Stimulated activated CD8-positive, alpha-beta memory T cell treated with anti-CD3 and anti-CD28 coated beads, Interleukin-4, amount 100 ng/mL, for 48 hours (primary cell): ENCODE measurements at places on chromosomes 5 and 9.

DNA sequence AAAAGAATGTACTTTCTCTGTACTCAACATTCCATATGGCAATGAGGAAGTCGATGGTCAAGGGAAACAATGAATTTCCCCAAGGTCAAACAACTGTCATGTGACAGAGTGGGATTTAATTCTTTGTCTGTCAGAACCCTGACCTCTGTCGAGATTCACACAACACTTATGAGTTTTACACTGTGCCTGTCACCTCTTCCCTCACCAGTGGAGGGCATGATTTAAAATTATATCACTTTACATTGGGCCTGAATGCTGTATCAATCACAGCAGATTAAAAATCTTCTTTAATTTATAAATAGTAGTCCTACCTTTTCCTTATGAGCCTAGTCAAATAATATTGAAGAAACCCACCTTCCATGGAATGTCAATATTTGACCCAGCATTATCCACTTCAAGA is 276.7 kb downstream of the CDH10 start:
- no peak for DNase-seq

DNA sequence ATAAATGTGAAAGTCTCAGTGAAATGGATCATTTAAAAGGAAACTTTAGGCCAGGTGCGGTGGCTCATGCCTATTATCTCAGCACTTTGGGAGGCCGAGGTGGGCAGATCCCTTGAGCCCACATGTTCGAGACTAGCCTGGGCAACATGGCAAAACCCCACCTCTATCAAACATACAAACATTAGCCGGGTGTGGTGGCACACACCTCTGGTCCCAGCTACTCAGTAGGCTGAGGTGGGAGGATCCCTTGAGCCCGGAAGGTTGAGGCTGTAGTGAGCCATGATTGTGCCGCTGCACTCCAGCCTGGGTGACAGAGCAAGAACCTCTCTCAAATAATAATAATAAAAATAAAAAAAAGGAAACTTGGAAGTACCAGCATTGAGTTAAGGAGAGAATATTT is 176.1 kb downstream of the HSPA4 start:
- no peak for DNase-seq

DNA sequence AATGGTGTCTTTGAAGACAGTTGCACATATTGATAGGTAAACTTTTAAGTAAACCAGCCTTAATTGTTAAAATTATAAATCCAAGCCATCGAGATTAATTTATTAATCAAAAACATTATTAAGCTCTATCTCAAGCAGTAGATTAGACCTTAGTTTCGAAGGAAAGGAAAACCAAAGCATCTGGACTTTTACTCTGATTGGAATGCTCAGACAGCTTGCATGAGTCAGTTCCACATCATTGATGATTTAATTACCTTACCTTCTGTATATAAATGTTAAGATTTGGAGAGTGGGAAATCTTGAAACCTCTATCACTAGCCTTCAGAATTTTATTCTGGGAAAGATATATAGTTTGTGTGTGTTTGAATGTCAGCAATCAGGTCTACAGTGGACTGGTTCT is 23.9 kb downstream of the DCP2 start:
- DNase-seq = no peak

- no peak for DNase-seq
Measured at GRCh38 chr5:142053426-142054151, 40.8 kb upstream of the GNPDA1 start.

GRCh38 chr5:74629326-74629725 is 11.2 kb downstream of the ENC1 start:
- no peak for DNase-seq

GRCh38 chr5:66329078-66329477 is 185.0 kb downstream of the SREK1 start:
- no peak for DNase-seq

DNA sequence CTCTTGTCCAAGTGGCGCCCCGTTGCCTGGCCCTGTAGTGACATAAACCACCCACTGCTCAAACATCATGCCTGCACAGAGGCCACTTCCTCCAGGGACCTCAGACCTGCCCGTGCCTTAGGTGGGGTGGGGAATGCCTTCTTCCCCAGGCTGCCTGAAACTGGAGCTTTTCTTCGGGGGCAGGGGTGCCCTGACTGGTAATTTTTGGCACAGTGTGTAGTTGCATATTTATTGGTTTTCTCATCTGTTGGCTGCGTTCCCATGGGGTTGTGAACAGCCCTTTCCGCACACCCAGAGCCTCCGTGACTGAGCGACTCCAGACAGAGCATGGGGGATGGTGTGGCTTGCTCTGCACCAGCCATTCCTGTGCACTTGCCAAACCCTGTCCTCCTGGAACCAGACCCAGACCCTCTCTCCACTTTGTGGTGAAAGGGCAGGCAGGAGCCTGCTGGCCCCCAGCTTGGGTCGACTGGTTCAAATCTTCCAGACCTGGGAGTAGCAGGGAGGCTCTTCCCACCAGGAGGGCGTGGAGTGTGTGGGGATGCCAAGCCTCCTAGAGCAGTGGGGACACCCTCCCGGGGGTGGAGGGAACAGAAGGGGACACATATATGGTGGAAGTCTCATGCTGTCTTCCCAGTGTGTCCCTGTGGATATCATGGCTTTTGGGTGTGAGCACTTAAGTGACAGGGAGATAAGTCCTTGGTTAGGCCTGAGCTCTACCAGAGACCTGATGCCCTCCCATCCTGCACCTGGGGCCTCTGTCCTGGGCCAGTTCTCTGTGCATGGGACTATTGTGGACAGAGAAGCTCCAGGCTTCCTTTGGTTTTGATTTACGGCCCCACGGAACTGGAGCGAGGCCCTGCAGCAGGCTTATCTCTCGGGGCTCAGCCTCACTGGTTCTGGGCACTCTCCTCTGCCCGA is 39.6 kb downstream of the WNK2 start:
- no peak for DNase-seq

DNA sequence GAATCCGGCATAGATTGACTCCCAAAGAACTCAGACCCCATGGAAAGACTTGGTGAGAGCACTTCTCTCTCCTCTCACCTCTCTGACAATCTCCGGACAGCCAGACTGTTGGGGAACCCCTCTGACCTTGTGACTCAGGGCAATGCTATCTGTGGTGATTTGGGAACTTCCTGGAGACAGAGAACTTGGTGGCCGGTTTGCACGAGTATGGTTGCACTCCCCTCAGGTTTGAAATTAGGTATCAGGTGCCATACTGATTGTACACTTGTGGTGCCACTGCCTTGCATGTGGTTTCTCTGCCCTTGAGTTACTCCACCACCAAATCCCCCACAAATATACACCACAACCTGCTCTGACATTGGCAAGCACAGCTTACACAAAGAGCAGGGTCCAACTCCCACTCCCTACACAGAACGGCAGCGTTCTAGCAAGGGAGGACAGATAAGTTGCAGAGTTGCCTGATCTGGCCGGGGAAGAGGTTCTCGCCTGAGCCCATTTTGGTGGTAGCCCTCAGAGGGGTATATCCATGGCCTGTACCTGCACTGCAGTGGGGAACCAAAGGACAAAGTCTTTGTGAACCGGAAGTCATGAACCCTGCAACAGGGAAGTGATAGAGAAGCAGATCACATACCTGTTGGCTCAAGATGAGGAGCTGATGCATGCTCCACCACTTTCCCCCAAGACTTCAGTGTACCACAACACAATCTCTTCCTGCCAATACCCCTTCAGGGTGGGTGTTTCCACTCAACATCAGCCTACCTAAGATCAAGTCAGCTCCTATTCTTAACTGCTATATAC is 255.1 kb downstream of the MCTP1 start:
- DNase-seq = no peak

- no peak for DNase-seq
Measured at GRCh38 chr5:153256-153655, 38.0 kb upstream of the LRRC14B start.

- no peak for DNase-seq
Measured at GRCh38 chr9:27303219-27303618, 6.3 kb upstream of the EQTN start.

DNA sequence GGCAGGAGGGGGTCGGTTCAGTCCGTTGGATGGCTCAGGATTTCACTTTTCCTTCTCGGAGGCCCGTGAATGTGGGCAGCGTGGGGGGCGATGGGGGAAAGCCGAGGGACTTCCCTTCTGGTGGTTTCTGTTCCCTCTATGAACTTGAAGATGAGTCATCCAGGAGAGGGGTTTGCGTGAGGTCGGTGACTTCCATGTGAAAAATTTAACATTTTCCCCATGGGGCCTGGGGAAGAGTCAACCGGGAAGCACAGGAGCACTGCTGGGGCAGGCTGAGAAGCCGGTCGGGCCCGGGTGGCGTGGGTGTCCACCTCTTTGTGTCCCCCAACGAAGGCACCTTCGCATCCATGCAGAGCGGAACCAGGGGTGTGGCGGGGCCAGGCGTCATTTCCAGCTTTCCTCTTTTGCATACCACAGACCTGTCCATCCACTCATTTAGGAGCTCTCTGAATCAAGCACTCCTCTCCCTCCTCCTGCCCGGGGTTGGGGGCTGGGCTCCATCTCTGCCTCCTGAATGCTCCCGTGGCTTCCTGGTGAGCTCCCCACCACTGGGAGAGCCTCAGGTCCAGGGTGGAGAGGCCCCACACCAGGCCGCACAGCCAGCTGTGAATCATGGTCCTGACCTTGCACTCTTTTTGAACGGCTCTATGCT is 68.4 kb downstream of the ANKRD33B start:
- DNase-seq = peak; percentile 80

GRCh38 chr5:96054311-96055030 is 92.8 kb upstream of the ELL2 start:
- DNase-seq = no peak

GRCh38 chr5:21195145-21195544 is 1207.1 kb upstream of the CDH18 start:
- no peak for DNase-seq

DNA sequence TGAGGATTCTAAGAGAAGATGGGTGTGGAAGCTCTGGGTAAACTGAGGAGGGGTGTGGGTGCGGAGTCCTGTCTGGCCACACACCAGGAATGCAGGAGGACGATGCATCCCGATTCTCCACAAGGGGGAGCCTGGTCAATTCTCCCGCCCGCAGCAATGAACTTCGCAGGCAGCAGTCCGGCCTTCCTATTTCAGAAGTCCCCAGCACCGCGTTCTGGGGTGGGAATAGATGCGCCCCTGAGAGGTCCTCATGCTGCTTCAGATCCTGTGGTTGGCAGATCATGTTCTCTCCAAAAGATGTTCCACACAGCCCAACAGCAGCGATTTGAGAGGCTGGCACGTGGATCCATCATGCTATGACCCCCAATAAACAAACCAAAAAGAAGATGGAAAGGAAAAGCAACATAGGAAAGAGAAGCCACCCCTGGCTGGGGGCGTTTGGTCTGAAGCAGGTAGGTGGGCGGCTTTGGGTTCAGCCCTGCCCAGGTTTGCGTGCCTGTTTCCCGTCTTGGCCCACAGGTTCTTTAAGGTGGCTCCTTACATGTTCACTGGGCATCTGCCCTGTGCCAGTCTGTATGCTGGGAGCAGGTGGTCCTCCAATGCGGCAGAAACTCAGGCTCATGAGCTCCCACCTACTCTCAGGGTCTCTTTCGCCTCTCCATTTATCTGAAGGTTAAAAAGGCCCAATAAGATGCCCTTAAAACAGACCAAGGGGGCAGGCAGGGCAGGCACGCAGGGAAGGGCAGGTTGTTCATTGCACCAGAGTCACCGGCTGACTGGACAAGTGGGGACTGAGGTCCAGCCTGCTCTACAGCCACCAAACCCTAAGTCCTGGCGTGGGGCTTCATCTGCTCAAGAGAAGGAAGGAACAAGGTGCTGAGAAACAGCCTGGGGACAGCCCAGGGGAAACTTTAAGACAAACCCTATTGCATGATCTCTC is 171.6 kb downstream of the PAX5 start:
- DNase-seq = peak; percentile 46

- DNase-seq = no peak
Measured at GRCh38 chr5:5454391-5454790, 31.9 kb downstream of the ICE1 start.

GRCh38 chr9:135670721-135671590 is 7.8 kb downstream of the LCN9 start:
- DNase-seq = no peak

DNA sequence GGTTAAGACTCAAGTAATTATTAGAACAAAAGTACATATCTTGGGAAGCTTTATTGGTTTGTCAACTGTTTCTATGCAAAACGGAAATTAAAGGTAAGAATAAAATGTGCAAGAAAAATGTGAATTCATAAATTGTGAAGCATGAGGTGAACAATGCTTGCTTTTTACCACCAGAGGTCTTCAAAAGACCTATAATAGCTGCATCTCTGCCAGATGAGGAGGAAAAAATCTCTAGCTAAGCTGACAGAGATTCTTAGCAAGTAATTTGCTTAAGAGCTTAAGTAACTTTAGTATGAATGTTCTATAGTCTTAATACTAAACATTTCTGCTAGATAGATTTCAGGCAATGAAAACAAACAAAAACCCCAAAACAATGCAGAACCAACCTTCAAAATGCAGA is 54.1 kb downstream of the MRPS30 start:
- DNase-seq = no peak

DNA sequence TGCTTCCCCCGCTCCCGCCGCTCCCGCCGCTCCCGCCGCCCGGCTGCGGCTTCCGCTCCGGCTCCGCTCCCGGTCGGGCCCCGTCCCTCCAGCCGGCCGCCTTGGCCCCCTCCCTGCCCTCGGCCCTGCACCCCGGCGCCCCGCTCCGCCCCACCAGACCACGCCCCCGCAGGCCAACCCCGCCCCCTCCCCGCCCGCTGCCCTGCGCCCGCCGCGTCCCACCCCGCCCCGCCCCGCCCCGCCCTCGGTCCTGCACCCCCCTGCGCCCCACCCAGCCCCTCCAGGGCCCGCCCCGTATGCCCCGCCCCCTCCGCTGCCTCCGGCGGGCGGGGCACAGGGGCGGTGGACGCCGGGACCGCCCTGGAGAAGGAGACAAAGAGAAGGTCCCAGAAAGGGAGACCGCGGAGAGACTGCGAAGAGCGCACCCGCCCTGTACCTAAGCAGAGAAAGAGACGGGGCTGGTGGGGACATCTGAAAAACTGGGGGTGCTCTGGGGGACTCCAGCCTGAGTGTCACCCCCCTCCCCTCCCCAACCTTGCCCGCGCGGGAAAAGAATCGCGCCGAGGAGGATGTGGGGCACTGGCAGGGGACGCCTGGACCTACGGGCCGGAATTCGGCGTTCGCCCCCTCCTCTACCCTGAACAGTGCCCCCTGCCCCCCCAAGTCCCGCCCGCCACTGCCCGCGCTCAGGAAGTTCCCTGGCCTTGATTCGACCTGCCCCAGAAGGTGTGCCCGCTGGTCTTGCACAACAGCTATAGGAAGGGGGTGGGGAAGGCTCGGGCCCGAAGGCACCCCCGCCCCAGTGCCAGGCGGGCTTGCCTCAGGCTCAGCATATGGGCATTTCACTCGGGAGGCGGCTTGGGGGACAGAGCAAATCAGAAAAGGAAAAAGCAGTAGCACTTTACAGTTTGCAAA is 42.8 kb upstream of the STXBP1 start:
- peak; percentile 83 for DNase-seq

DNA sequence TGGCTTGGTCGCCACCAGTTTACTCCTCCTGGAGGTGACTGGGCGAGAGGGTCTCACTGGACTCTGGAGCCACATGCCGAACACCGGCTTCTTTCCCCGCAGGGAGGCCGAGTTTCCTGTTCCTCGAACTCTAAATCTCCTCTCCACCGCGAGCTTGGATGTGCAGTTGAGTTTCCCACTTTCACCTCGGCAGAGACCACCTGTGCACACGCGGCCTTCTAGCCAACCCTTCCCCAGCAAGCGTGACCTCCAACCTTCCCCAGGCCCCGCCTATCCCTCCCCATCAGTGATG is 380.1 kb downstream of the IRX2 start:
- no peak for DNase-seq
